ENCODE measurements at places on chromosomes 4 and X.

DNA sequence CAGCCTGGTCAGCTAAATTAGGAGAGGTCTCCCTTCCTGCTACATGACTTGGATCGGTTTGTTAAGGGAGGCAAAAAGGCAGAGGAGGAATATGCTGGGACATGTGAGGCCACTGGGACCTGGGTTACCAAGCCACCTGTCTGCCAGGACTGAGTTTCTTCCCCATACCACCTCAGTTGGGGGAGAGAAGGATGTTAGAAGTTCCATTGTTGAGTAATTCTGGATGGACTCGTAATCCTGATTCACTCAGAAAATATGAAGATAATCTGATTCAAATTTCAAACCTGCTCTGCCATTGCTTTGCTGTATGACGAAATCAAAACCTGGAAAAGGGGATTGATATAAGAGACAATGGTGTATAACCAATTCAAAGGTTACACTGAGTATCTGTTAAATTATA, 97.4 kb upstream of the S100G start:
- DNase-seq = peak; percentile 84

DNA sequence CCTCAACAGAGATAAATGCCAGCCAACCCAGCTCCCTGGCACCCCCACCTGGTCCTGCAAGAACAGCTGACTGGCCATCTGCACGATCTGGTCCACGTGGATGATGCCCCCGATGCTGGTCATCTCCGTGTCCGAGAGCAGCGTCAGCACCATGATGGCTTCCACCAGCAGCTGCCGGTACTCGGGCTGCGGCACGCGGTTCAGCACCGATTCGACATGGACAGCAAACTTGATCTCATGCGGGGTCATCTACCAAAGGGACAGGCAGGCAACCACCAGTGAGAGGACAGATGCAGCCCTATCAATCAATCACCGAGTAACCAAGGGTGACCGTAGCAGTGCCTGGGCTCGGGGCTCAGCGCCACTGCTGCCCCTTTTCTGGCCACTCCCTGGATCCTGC, 89.8 kb downstream of the PHKA2 start:
- DNase-seq = no peak

DNA sequence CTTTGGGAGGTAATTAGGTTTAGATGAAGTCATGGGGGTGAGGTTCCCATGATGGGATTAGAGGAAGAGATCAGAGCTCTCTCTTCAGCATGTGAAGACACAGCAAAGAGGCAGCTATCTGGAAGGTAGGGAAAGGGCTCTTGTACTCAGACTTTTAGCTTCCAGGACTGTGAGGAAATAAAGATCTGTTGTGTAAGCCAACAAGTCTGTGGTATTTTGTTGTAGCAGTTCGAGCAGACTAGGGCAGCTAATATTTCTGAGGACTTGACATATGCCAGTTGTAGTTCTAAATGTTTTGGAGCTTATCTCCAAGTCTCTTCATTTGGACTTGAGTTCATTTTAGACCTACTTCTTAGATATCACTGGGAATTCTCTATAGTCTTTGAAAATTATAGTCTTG, 137.3 kb upstream of the PDE5A start:
- no peak for DNase-seq

GRCh38 chr4:10623862-10624261, 60.7 kb downstream of the CLNK start:
- peak; percentile 89 for DNase-seq

DNA sequence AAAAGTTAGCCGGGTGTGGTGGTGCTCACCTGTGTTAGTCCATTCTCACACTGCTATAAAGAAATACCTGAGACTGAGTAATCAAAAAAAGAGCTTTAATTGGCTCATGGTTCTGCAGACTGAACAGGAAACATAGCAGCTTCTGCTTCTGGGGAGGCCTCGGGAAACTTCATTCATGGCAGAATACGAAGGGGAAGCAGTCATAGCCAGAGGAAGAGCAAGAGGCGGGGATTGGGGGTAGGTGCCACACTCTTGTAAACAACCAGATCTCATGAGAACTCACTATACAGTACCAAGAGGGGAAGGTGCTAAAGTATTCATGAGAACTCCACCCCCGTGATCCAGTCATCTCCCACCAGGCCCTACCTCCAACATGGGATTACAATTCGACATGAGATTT, 64.1 kb downstream of the BEND4 start:
- DNase-seq = no peak

- DNase-seq = no peak
Measured at GRCh38 chr4:3243136-3243780, 5.7 kb upstream of the MSANTD1 start.

DNA sequence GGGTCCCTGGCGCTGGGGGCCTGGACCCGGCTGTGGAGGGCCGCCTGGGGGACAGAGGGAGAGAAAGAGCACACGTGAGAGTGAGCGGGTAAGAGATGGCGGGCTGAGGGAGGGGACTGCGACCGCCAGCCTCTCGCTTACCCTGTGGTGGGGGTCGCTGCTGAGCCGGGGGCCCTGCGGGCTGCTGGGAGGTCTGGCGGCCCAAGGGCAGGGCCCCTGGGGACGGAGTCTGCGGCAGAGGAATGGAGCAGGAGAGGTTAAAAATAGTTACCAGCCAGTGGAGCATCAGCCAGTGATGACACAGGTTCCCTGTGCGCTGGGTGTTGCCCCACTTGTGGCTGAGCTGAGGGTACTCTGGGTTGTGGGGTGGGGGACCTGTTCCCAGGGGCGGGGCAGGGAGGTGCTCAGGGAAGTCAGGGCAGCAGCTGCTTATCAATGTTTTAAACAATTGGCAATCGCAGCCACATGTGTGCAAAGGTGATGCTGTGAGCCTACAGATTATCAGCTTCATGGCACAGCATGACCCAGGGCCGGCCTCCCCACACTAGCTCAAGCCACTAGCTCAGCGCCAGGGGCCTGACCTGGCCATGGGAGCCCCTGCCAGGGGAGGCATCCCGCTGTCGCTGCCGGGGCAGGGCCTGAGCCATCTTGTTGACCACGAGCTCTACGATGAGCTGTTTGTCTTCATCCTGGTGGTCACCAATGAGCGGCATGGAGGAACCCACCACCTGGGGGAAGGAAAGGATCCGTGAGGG, 7.5 kb upstream of the TIMP1 start:
- DNase-seq = no peak

GRCh38 chr4:126647756-126648397, 984.9 kb upstream of the INTU start:
- no peak for DNase-seq

GRCh38 chr4:79958466-79959264, 114.4 kb downstream of the ANTXR2 start:
- no peak for DNase-seq

GRCh38 chrX:52852110-52852860, 15.6 kb downstream of the XAGE3 start:
- peak; percentile 72 for DNase-seq

- no peak for DNase-seq
Measured at GRCh38 chrX:29066516-29066915, 479.3 kb downstream of the IL1RAPL1 start.

DNA sequence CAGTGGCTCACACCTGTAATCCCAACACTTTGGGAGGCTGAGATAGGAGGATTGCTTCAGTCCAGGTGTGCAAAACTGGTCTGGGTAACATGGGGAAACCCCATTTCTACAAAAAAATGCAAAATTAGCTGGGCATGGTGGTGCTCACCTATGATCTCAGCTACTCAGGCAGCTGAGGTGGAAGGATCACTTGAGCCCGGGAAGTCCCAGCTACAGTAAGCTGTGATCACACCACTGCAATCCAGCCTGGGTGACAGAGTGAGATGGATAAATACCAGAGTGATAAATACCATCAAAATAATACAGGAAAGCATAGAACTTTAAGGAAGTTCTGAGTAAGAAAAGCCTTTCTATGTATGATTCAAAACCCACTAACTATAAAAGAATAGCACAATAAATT, 52.8 kb downstream of the LRBA start:
- no peak for DNase-seq

- DNase-seq = no peak
Measured at GRCh38 chr4:100420571-100420970, 97.3 kb downstream of the EMCN start.

DNA sequence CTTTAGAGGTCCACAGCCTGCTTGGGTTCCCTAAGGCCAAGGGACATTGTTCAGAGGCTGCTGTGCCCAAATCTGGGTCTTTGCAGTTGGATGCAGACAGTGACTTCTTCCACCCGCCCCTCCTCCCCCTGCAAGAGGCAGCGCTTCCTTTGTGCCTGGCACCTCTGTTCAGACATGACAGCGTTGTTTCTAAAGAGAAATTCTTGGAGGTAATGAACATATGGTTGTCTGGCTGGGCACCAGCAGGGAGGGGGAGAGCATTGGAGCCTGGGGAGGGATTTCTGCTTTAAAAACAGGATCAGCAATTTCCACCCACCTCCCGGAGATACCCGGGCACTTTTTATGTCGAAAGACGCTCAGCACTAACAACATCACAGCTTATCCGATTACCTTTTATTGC, 51.5 kb downstream of the PSAPL1 start:
- no peak for DNase-seq

GRCh38 chrX:39361736-39362135, 560.5 kb downstream of the MID1IP1 start:
- DNase-seq = no peak

- DNase-seq = no peak
Measured at GRCh38 chr4:105719204-105719603, 10.6 kb downstream of the GSTCD start.

DNA sequence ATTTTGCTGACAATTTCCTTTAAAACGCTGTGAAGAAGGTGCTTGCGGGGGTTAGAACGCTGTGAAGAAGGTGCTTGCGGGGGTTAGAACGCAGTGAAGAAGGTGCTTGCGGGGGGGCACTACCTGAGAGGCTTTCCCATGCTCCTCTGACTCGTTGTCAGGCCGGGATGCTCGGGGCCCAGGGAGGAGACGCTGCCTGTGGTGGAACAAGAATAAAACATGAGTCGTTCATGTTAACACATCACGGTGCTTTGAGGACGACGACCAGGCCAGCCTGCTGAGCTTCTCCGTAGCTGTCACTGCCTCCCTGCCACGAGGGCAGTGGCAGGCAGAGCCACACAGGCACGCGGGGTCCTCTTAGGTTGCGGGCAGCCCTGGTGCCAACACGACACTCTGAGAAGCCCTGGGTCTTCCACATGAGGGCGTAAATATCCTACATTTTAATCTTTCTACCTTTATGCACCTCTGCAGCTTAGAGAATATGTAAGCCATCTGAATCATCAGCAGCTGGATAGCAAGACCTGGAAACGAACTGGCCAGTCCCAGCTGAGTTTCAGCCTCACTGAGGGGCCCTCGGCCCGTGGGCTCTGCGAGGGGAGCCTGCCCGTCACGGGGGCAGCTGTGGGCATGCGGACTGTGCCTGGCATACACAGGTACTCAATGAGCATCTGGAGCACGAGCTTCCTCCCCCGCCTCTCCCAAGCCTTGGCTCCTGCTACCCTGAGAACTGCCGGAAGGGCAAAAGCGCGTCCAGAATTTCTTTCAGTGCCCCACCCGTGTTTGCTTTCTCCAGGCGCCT, 47.0 kb downstream of the FGFRL1 start:
- DNase-seq = no peak

DNA sequence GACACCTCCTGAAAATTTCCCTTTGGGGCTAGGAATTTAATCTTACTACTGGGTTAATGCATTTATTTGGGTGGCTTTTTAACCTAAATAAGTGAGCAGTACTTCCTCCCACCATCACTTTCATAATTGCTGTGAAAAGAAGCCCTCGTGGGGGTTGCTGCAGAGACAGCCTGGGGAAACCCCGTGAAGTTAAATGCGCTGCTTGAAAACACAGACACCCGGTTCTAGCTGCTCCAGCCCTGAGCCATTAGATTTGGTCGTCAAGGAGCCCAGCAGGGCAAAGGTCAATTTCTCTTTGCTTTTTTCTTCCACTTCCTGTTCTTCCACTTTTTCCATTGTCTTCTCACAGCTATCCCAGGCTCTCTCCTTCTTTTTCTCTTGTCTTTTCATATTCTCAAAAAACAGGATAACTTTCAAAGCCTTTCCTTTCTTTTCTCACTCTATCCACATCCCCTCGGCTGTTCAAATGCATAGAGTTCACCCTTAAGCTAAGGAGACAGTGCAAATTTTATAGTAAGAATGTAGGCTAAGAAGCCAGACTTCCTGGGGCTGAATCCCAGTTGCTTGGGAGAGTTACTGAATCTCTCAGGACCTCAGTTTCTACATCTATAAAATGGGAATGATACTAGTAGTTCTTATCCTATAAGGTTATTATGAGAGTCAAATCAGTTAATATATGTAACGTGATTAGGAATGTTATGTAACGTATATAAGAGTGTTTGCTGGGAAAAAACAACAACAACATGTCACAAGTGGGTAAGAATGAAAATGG, 91.5 kb upstream of the ZNF827 start:
- peak; percentile 27 for DNase-seq

GRCh38 chr4:107380836-107381438, 339.1 kb downstream of the PAPSS1 start:
- DNase-seq = no peak

GRCh38 chr4:96730432-96730831, 890.5 kb downstream of the PDHA2 start:
- DNase-seq = no peak

DNA sequence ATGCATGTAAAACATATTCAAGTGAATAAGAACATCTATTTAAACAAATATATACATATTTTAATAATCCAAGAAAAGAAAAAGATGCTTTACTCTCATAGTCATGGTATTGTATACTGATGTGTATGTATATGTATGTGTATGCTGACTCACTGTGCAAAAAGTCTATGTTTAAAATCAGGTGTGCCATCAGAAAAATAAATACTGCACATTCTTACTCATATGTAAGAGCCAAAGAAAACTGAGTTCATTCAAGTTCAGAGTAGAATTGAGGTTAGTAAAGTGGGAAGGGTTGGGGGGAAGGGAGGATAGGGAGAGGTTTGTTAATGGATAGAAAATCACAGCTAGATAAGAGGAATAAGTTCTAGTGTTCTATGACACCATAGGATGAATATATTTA, 403.9 kb upstream of the SMIM31 start:
- no peak for DNase-seq

DNA sequence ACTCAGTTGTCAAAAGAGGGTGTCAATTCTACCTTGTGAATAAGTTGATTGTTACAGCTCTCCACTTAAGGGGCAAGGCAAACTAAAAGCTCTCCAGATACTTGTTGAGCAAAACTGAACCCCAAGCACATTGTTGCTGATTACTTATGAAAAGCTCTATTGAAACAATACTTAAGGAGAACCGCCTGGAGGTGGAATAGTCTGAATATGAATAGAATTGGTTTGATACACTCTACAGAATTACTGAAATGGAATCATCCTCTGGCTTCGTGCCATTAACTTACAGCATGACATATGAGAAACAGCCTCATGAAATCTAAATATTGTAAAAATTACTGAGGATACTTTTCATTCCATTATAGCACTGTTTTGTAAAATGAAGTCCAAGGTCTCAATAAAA, 127.0 kb upstream of the SH3RF1 start:
- DNase-seq = no peak

DNA sequence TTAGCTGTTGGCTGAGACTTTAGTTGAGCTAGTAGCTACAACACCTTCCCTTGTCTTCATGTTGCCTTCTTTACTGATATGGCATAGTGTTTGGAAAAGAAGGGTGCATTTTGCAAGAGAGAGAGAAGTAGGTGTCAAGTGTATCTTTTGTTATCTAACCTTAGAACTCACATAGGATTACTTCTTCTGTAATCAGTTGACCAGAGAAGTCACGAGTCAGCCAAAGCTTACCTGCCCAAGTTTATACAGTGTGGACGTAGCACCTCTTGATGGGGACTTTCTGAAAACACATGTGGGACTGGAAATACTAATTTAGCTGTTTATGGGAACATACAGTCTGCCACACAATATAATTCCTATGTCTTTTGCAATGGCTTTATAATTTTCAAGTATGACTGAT, 56.0 kb downstream of the UGT8 start:
- no peak for DNase-seq

- DNase-seq = no peak
Measured at GRCh38 chrX:24542756-24543155, 77.7 kb downstream of the PDK3 start.

- DNase-seq = peak; percentile 68
Measured at GRCh38 chr4:137819964-137820383, 287.7 kb upstream of the PCDH18 start.

All from trophoblast cell (in vitro differentiated cells and primary cell).